ENCODE measurements at places on chromosomes 11 and 22. TPM values are rescaled to one million over a fixed set of nuclear protein-coding genes. Genes with fewer than 3 reads are reported as not detected.

The CDPF1 gene
- total RNA-seq, result 8.2 TPM

The PGR gene
- total RNA-seq, result 5.5 TPM

The TRPC6 gene
- 0.56 TPM for total RNA-seq

The C11orf16 gene
- total RNA-seq, result not detected

The TREH gene
- total RNA-seq, result not detected

The CEND1 gene
- 0.58 TPM for total RNA-seq

The TSSK2 gene
- not detected for total RNA-seq

The TYR gene
- not detected for total RNA-seq

The ACR gene
- total RNA-seq, result not detected

The OR6T1 gene
- not detected for total RNA-seq

The TUB gene
- total RNA-seq, result 13.1 TPM

The CABP4 gene
- total RNA-seq, result 1.3 TPM

The SCGB1C1 gene
- total RNA-seq, result not detected

The KRTAP5-11 gene
- total RNA-seq, result not detected

The PAX6 gene
- not detected for total RNA-seq

The KCNE3 gene
- 7.5 TPM for total RNA-seq

The ME3 gene
- total RNA-seq, result 19.7 TPM

The SAA1 gene
- 233 TPM for total RNA-seq

The SLC6A5 gene
- not detected for total RNA-seq

The DERL3 gene
- total RNA-seq, result 5.8 TPM

The XRCC6 gene
- total RNA-seq, result 169 TPM

The OR52E8 gene
- total RNA-seq, result not detected

The CNIH2 gene
- total RNA-seq, result not detected

The CCDC89 gene
- total RNA-seq, result 1.0 TPM

The JAM3 gene
- 28.2 TPM for total RNA-seq

The RFPL3 gene
- not detected for total RNA-seq

The MFNG gene
- total RNA-seq, result 14.1 TPM

The C11orf68 gene
- 31.8 TPM for total RNA-seq

The SOX10 gene
- total RNA-seq, result 3.6 TPM

The KDELR3 gene
- 10.1 TPM for total RNA-seq

The OR51I1 gene
- not detected for total RNA-seq
